Hypothalamus (tissue), 51 donors: ENCODE measurements at places on chromosomes 1 and 21.

DNA sequence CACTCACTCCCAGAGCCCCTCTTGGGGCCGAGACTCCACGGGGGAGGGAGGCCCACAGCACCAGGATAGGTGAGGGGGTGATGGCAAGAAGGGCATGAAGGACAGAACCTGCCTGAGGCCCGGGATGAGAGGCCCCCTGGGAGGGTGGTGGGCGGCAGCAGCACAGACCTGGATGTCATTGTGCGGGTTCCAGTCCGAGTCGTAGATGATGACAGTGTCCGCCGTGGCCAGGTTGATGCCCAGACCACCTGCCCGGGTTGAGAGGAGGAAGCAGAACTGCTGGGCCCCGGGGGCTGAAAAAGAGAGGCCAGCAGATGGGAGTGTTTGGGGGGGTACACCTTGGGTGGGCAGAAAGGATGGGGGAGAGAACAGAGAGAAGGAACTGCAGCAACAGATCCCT is 50.1 kb downstream of the CHD5 start:
- DNase-seq = no peak

- DNase-seq = no peak
Observed at GRCh38 chr21:15837645-15838044, 107.9 kb downstream of the USP25 start.

DNA sequence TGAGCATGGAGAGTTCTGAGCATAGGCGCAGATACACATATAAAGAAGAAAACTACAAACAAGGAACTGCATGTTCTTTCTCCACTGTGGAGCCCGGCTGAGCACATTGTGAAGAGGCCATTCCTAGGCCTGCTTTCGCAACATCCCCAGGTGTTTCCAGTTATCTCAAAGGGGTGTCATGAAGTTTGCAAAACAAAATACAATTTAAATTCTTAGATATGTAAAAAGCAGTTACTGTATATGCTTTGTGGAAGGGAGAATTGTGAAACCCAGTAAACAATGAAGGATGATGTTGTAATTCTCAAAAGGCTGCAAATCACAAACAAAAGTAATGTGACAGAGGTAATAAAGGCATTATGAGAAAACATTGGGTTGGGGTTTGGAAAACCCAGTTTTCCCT is 98.6 kb upstream of the ZNF644 start:
- no peak for DNase-seq

- no peak for DNase-seq
Observed at GRCh38 chr1:158002022-158002630, 8.7 kb downstream of the KIRREL1 start.

DNA sequence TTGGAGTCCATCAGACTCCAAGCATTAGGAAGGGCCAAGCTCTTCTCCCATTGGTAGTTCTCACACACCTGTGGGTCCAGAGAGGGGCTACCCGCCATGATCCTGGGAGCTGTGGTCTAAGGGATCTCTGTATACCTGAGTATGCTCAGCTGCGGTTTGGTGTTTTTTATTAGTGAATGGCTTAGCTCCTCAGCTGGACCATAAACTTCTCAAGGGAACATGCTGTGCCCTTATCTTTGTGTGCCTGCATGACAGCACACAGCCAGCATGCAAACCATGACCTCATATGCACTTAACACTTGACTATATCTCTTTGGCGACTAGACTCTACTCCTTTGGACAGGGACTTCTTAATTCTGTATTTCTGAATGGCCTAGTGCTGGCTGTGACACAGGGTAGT is 94.5 kb downstream of the CD58 start:
- no peak for DNase-seq

GRCh38 chr1:93625582-93626327 is 55.9 kb downstream of the BCAR3 start:
- DNase-seq = no peak

- no peak for DNase-seq
Observed at GRCh38 chr1:66207484-66207883, 326.5 kb upstream of the SGIP1 start.

DNA sequence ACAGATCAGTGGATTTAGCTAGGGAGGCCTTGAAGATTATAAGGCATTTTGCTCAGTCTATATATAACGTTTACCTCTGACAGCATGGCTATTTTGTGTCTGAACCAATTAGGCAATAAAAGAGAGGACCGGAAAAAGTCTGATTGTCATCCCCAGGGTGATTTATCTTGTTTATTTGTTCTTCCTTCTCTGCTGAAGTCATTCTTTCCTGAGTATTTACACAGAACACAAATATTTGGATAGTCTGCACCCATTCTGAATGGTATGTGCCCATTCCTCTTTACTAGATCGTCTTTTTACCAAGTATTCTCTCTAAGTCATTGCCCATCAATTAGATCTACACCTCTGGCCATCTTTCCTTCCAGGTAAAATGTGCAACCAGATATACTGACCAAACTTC is 1602.9 kb downstream of the KCNT2 start:
- DNase-seq = no peak

- no peak for DNase-seq
Observed at GRCh38 chr1:59081181-59081580, 215.7 kb upstream of the FGGY start.

GRCh38 chr1:85264150-85264549 is 4.7 kb upstream of the C1orf52 start:
- no peak for DNase-seq

GRCh38 chr1:168617974-168618750 is 41.8 kb downstream of the XCL1 start:
- no peak for DNase-seq

GRCh38 chr1:67607699-67608098 is 77.3 kb upstream of the GADD45A start:
- DNase-seq = no peak

- no peak for DNase-seq
Observed at GRCh38 chr1:9736241-9736640, 84.7 kb downstream of the PIK3CD start.

GRCh38 chr1:86389307-86389706 is 6.8 kb downstream of the ODF2L start:
- DNase-seq = no peak

DNA sequence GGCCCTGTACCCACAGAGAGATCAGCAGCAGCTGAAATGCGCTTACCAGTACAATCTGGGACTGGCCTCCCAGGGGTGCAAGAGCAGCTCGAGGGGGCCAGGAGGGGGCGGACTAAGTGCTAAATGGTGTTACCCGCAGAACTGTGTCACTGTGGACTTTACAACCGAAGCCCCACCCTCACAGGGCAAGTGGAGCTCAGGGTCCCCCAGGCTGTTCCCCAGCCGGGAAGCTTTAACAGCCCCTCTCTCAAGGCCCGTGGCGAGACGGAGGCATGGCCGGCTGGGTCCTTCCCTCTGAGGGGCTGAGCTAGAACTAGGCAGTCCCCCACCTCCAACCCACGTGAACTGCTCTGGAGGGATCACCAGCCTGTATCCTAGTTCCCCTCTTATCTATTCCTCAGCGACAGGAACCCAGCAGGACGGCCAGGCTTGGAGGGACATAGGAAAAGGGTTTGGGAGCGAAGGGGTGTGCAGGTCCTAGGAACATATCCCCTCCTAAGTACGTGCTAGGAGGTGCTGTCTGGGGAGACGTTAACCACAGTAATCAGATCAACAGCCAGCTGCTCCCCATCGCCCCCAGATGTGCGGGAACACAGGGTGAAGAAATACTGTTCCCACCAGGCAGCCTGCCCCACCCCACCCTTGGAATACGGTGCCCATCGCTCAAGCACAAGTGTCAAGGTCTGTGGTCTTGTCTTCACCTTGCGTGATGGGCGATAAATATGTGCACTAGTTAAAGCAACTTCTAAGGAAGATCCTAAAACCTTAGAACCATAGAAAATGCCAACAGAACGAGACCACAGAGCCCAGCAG is 24.4 kb downstream of the ZBTB17 start:
- no peak for DNase-seq

- DNase-seq = no peak
Observed at GRCh38 chr1:157958263-157958662, 35.2 kb upstream of the KIRREL1 start.

DNA sequence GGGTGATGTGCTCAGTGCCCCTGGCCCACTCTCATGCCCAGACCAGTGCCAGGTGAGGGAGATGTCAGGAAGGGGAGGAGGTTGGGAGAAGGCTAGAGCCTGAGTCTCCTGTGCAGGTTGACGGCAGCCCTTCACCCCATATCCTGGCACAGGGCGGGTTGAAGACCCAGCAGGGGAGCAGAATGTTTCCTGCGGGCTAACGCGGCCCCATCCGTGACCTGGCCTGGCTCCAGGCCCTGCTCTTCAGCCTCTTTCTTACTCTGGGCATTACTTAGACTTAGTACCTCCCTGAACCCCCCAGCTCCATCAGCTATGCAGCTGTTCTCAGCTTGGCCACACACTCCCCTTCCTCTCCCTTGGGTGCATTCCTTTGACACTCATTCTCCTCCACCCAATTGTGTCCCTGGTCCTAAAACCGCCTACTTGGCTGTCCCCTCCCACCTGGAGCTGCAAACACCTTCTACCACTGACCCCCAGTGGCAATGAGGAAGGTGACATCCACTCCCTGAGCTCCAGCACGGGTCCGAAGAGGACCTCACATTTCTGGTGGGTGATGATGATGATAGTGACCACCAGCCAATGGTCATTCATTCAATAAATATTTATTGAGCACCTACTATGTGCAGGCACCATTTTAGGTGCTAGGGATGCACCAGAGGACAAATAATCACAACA is 179.0 kb downstream of the PTPRU start:
- no peak for DNase-seq

- no peak for DNase-seq
Observed at GRCh38 chr1:236176337-236177336, 34.3 kb downstream of the GPR137B start.

- no peak for DNase-seq
Observed at GRCh38 chr1:193479187-193479586, 292.8 kb upstream of the B3GALT2 start.

DNA sequence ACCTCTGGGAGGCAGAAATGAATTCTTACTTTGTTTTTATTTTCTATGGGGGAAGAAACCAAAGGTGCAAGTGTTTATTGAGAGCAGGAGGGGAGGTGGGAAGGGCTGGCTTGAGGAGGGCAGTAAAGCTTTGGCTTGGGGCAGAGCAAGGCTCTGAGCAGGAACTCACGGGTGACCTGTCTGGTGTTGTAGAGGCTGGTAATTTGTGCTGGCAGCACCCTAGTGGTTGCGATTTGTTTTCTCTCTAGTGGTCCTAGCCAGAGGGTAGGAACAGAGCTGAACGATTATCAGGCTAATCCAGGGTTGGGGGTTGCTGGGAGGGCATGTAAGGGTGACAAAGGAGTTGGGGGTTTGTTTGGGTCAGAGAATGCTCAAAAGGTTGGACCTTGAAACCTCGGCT is 16.6 kb downstream of the TMCC2 start:
- no peak for DNase-seq

DNA sequence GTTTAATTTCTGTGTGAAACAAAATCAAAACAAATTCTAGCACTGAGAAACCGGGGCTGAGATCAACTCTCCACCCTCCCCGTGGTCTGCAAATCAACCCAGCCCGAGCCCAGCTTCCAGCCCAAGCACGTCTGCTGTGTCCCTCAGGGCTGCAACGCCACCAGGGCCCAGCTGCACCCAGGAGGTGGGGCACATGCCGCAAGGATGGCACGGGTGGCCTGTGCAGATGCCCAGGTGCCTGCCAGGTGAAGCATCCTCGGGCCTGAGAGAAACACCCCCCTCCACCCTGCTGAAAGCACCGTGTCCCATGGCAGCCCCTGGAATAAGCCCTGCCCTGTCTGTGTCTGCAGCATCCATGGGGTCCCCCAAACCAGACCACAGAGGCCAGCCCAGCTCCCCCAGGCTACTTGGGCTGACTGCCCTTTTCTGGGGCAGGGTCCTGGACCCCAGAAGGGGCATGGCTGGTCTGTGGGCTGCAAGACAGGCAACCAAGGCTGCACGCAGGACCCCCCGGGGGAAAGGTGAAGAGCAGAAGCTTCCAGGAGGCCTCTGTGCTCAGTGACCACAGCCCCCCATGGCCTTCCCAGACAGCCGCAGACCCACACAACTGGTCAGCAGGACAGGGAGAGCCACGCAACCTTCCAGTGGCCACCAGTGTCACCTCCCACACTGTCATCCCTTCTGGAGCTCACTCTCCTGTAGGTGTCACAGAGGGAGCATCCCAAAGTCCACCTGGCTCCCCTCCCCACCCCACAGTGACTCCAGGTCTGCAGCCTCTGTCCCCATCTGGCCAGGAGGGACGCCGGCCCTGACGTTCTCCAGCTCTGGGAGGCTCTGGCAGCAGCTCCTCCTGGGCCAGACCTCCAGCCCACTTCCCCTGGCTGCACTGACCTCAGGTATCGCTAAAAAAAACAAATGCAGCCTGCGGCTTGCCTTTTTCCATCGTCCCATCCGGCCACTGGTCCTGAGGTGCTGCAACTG is 7.7 kb downstream of the WNT9A start:
- no peak for DNase-seq

DNA sequence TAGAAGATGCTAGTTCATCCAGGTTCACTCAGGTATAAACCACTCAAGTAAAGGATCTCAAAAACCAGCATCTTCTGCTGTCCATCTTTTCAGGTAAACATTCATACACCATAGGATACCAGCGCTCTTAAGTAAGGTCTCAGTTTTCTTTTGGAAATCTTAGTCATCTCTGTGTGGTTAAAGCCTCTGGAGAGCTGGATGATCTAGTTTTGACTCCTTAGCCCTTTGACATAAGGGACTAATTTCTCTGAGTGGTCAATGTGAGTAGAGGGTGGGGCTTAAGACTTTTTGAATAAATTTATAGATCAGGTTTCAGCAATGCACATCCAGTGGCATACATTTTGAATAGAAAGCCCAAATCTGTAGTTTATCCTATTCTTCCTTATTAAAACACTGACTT is 92.3 kb downstream of the CTH start:
- no peak for DNase-seq

DNA sequence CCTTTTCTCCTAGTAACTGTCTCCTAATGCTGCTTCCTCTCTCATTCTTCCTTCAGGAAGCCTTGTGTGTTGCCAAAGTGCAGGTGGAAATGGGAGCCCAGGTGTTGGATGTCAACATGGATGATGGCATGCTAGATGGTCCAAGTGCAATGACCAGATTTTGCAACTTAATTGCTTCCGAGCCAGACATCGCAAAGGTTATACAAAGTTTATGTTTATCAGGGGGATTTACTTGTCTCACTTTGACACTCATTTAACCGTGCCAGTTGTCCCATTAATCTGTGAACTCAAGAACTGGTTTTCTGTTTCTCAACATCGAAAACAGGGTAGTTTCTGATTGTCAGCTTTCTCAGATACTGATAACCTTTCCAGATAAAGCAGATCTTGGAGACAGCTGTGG is 40.4 kb downstream of the MTR start:
- no peak for DNase-seq

GRCh38 chr1:185837711-185838110 is 103.5 kb downstream of the HMCN1 start:
- no peak for DNase-seq

GRCh38 chr1:171985639-171986038 is 144.3 kb downstream of the DNM3 start:
- DNase-seq = no peak

DNA sequence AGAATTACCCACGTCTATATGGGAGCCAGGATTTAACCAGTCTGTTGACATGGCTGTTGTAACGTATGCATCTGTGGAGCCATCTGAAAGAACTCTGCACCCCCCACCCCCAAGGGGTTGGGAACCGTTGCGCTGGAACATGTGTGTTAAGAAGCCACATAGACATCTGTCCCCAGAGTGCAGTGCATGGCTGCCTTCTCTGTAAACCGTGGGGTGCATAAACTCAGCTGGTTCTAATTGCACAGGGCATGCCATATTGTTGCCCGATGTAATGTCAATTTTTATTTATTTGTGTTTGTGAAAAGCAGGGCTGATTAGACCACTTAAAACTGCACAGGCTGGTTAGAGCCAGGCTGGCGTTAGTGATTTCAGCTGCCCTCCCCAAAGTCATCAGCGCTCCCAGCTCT is 70.1 kb upstream of the ROR1 start:
- no peak for DNase-seq
